Right renal cortex interstitium (tissue), 3 donors: ENCODE measurements at places on chromosomes 6 and 20. TPM values are rescaled to one million over a fixed set of nuclear protein-coding genes. Genes with fewer than 3 reads are reported as not detected.

DNA sequence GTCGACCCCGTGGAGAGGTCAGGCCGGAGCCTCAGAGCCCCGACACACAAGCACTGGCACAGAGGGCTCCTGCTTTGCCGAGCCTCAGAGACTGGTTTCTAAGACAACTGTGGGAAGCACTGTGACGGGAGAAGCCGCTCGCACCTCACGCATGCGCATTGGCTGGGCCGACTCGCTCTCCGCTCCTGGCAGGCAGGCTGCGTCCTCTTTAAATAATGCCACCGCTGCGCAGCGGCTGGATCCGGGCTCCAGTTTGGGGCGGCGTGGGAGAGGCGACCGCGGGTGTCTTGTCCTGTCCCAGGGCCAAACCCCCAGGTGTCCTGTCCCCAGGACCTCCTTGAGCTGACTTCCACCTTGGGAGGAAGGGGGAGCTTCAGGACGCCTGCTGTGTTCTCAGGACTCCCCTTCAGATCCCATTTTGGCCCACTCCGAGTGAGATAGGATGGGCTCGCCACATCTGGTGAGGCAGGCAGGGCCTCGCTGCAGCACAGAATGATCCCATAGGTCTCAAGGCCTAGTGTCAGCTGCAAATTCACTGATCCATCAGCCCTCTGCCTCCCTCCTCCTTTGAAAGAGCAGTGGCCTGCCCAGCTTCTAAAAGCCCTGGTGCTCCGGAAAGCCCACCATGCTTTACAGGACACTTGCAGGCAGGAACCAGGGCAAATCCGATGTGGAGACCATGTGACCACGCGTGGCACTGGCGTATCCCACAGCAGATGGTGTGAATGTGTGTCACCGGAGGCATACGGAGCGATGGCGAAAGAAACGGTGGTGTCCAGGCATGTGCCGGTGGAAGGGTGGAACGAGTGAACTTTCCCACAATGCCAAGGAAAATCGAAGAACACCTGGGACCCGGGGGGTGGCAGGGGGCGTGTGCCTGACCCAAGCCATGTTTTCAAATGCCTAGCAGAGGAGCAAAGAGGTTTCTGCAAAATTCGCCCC is 169.3 kb upstream of the ZNF337 start:
- no peak for DNase-seq

DNA sequence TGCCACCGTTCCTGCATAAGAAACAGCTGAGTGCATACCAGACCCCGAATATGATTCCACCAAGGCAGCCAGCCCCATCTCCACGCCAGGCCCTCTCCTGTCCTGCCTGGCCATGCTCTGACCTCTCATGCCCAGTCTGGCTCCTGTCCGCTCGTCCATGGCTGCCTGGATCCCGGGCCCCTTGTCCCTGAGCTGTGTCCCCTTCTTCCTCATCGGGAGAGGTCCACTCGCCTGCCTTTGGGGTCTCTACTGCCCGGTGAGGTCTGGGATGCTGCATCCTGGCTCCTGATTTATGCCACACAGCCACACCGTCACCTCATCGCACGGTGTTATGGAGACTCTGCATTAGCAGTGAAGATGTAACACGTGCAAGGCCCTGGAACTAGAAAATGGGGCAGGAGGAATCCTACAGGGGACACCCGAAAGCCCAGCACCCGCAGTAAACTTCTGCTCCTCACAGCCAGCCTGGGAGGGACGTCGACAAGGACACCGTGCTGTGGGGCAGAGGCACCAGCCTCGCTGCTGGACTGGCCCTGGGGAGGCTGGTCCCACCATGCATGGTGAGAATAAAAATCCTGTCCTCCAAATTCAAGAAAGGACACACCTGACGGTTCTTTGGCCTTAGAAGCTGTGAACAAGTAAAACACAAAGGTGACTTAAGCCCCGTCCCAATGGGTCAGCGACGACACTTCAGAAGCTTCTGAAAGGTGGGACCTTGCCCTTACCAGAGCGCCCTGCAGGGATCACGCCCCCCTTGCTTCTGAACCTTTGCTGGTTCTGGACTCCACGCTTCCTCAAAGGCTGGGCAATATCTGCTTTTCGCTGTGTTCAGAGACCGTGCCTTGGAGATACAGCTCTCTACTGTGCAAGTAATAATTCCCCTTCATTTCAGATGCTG is 103.0 kb downstream of the DLL1 start:
- no peak for DNase-seq

DNA sequence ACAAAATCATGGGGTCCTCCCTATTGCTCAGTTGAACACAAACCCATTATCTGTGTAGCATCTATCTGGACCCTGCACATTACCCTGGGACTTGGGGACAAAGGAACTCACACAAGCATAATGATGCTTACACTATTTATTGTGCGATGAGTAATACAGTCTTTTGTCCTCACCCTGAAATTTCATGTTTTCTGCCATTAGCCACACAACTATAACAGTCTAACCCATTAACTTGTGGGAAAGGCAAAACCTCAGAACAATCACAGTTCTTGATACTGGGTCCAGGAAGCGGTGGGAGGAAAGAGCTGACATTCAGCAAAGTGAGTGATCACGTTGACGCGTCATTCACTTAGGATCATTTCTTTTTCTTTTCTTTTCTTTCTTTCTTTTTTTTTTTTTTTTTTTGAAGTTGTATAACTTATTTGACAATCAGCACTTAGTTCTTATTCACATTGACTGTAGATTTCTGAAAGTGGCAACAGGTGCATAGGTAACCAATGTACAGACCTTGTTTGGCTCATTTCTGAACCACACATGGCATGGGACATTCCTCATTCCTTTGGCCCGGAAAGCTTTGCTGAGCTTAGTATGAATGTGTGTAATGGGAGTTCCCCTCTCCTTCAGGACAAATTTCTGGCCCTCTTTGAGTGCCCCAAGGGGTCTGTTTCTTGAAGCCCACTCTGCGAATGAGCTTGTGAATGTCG is 94.8 kb upstream of the CNKSR3 start:
- no peak for DNase-seq

GRCh38 chr20:48995589-48995988 is 50.5 kb upstream of the CSE1L start:
- DNase-seq, result no peak

The GPR6 gene
- not detected for polyA plus RNA-seq
